ENCODE measurements at places on chromosomes 11 and 22.

DNA sequence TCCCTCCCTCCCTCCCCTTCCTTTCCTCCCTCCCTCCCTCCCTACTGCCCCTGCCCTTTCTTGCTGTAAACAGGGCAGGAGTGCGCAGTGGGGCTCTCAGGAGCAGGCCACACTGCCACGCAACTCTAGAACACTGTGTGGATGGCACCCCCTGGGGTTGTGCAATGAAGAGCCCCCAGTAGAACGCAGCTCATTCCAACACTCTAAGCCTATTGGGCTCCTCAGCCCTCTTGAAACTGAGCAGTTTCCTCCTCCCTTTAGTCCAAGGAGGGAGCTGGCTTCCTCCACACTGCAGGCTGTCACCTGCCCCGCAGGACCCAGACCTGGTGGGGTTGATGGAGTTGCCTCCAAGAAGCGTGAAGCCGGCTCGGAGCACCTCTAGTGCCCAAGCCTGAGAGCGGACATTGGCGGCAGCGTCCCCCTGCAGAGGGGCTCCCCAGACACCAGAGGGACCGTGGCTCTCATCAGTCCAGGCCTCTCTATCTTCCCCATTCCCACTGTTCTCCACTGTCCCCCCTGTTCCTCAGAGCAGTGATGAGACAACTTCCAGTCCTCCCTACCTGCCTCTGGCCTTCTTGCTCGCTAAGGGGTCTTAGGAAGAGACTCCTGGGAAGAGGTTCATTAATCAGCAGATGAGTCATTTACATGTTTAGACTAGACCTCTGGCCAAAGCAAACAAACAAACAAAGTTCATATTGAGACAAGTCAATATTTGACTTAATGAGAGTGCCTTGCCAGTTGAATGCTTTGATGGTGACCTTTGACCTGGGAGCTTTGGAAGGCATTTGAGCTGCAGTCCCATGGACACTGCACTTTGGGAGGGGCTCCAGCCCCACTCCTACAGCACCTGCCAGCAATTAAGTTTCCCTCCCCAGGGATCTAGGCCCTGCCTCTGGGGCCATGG lies 64.0 kb downstream of the RPUSD4 start:
- DNase-seq = no peak

GRCh38 chr11:93329936-93330445 lies 551 bp upstream of the DEUP1 start:
- DNase-seq = no peak

GRCh38 chr22:33577862-33578411 lies 342.3 kb downstream of the LARGE1 start:
- DNase-seq = no peak

DNA sequence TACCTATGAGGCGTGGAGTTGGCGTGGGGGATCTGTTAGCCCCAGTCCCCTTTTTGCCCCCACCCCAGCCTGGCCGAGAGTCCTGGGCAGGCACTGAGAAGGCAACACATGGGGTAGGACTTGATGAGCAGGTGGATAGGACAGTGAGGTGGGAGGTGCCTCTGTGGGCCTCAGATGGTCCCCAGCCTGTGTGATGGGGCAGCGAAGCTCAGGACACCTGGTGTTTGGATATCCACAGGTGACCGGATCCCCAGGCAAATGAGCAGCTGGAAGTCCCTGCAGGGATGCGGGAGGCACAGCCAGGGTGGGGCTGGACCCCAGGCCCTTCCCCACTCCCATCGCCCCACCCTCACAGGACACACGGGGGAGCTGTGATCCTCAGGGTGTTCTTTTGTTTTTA lies 9.7 kb downstream of the FBLN1 start:
- DNase-seq = no peak

GRCh38 chr11:70247710-70248072 lies 22.8 kb upstream of the PPFIA1 start:
- DNase-seq = no peak

DNA sequence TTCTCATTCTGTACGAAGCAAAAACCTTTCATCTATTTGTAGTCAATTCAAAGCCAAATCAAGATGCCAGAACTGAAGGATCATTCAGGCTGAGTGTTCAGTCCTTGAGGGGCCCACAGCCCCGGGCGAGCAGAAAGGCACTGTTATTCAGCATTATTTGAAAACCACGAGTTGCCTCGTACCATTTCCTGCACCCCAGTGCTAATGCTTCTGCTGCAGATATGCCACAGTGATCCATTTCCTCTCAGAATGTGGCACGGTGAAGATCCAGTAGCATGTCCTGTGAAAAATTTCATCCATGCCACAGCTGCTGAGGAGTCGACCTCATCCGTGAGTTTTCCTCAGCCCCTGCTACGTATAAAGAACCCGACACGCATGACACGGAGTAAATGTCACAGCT lies 85.4 kb downstream of the OSBP2 start:
- no peak for DNase-seq

DNA sequence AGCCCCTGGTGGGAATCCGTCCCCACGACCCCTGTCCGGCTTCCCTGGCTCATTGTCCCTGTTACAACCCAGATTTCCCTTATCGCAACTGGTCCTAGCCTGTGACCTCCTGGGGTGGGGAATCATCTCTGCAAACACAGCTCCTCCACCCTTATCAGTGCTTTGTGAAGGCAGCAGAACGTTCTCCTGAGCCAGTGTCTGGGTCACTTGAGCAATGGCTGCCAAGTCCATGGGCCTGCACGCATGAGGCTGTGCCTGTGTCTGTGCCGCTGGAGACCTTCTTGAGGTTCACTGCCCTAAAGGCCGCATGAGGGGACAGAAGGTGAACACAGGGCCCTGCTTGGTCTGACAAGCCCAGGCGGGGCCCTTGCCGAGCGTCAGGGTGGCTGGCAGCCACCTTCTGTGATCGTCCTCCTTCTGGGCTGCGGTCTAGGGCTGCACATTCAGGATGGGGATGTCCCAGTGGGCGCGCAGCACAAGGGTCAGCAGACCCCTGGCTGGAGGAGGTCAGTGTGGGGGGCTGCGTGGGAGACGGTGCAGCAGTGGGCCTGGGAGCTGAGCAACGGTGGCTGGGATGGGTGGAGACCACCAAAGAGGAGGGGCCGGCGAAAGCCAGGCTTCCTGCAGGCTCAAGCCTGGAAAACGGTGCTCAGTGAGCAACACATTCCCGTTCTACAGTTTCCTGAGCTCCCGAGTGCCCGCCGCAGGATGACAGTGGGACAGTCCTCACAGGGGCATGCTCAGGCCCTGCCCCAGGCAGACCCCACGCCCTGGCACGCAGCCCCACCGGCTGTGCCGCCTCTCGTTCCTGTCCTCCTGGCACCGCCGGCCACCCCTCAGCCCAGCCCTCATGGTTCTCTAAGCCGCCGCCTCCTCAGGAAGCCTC lies 74.1 kb downstream of the CDKN1C start:
- DNase-seq = no peak

DNA sequence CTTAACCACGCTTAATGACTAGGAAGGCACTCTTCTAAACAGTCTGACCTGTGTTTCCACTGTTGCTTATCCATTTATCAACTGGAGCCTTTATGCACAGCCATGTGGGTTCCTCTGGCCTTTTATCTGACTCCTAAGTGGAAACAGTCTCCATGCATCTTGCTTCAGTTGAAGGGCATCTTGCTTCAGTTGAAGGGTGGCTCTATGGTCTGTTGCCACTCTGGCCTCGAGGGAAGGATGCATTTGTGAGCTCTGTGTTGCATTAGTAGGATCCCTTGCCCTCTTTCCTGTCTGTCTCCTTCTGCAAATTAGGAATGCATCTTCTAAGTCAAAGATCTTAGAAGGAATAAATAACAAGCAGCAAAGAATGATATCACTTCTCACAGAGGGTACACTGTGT lies 25.8 kb upstream of the C11orf96 start:
- DNase-seq = no peak

GRCh38 chr11:71483692-71484091 lies 30.7 kb downstream of the NADSYN1 start:
- no peak for DNase-seq

GRCh38 chr11:59158206-59159068 lies 13.5 kb upstream of the DTX4 start:
- DNase-seq = peak; percentile 56

- DNase-seq = peak; percentile 96
Measured at GRCh38 chr11:9568854-9569587, 4.4 kb upstream of the WEE1 start.

DNA sequence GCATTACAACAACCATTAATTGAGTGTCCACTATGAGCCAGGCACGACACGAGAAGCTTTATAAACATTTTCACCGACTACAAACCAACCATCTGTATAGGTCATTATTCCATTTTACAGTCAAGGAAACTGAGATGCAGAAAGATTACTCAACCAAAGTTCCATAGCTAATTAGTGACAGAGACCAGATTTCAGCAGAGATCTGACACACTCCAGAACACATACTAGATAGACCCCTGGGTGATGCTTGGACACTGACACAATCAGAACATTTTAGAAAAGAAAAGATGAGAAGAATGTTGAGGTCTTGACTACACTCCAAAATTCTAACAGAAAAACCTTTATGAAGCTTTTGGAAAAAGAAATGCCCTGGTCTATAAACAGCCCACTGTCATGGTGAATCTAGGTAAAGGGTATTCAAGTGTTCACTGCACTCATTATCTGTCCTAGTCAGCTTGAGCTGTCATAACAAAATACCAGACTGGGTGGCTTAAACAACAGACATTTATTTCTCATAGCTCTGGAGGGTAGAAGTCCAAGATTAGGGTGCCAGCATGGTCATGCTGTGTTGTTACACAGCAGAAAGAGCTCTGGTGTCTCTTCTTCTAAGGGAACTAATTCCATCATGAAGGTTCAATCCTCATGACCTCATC lies 89.0 kb downstream of the RELT start:
- DNase-seq = no peak

DNA sequence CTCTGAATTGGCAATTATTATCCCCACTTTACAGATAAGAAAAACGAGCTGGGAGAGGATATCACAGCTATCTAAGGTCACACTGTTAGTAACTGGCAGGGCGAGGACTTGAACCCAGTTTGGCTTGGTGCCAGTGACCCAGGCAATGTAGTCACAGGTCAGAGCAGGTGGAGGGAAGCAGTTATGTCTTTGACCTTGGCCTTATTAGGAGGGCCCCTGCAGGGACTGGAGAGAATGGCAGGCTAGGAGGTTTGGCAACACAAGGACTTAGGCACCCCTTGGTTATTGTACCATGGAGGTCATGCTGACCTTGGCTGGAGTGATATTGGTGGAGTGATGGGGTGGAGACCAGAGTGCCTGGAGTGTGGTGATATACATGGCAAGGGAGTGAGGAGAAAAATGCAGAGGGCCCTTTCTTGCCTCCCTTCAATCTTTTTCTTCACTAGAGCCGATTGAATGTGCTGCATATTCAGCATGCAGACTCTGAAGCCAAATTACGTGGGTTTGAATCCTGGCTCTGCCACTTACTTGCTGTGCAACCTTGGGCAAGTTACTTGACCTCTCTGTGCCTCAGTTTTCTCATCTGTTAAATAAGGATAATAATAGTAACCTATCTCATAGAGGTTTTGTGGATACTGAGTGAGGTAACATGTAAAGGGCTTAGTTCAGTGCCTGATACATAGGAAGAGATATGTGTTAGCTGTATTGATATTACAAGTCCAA lies 92.7 kb upstream of the TBCEL start:
- DNase-seq = no peak

DNA sequence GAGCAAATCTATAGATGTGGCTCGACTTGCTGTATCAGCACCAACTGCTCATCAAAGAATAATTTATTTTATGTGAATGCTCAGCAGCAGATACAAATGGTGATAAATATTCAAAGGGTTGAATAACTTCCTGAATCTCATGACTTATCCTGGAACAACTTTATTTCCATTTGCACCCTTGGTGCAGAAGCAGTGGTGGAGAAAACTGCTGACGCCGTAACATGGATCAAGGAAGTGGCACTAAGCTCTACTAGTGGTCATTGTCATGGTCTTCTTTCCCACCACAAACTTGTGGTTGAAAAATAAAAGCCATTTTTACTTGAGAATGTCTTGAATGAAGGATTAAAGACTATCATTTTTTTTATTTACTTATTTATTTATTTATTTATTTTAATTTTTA lies 14.6 kb downstream of the MARK2 start:
- no peak for DNase-seq

DNA sequence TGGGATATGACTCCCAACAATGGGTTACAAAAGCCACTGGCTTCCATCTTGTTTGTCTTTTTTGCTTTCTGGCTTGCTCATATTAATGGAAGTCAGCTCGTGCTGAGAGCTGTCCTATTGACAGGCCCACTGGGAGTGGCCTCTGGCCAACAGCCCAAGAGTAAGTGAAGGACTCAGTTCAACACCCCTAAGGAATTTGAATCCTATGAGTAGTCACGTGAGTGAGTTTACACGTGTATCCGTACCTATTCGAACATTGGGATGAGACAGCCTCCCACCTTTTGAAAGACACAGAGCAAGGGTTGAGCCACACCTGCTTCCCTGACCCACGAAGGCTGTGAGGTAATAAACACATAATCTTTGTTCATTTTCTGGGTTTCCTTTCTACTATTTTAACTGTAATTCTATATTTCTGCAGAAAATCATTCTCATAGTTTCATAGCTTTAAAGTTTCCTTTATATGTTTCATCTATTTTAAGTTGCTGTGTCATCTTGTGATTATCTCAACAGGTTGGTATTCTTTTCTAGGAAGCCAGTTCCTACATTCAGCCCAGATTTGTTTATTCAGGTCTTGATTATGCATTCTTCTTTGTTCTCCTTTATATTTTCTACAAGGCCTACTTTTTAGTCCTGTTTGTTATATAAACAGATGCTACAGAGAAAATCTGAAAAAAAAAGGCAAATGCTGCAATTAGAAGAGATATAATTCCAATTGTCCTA lies 802.3 kb downstream of the CNTN5 start:
- DNase-seq = no peak

- DNase-seq = no peak
Measured at GRCh38 chr22:49111085-49111484, 716.6 kb downstream of the BRD1 start.

DNA sequence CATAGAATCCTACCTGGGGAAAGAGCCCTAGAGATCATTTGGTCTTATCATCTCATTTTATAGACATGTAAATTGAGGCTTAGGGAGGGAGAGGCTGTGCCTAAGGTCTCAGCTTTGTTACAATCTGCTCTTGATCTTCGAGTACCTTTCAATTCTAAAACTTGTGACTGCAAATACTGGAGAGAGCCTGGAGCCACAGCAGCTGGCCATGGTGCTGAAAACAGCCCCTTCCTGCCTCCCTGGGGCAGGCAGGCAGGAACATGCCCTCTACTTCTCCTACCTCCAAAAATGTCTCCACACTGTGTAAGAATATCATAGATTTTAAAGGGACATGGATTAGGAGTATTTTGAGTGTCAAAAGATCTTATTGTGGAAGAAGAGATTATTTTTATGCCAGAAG lies 52.2 kb downstream of the C22orf42 start:
- peak; percentile 5 for DNase-seq

DNA sequence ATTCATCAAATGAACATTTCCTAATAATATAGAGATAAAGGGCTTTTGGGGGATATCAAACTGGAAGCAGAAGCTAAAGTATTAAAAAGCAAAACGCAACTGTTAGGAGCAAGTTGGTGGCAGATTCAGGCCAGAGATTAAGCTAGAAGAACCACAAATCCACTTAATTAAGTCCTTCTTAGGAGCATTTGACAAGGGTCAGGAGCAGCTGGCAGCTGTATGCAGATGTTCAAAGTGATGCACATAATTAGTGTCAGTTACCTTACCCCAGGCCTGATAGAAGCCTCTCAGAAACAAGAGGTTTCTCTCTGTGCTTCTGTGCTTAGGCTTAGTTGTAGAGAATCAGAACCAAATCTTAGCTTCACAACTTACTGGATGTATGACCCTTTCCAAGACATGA lies 546.5 kb upstream of the ANO5 start:
- no peak for DNase-seq

- no peak for DNase-seq
Measured at GRCh38 chr11:117465236-117465997, 137.8 kb downstream of the CEP164 start.

All from astrocyte of the cerebellum (primary cell).